ENCODE measurements at places on chromosomes 2 and 18.

DNA sequence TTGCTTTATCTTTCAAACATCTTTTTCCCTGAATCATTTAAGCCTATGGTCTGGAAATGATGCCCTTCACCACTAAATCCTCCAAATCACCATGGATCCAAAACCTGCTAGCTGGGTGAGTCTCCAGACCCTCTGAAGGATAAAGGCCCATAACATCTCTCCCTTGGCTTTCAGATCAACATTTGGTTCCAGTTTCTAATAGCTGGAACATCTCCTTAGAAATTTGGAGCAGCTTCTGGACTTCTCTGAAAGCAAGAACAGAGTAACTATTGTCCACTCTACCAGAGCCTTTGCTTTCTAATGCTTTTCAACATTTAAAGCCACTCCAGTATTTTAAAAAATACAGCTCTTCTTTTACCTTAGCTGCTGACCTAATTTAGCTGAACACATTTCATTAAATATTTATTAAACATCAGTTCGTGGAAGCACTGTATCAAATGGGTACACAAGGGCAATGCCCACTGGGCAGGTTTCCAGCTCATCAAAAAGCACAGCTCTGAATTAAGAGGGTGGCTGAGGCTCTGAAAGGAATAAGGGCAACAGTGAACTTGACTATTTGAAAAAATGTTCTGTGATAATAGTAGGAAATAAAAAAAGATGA, 75.3 kb downstream of the GALNT3 start:
- DNase-seq, result no peak

DNA sequence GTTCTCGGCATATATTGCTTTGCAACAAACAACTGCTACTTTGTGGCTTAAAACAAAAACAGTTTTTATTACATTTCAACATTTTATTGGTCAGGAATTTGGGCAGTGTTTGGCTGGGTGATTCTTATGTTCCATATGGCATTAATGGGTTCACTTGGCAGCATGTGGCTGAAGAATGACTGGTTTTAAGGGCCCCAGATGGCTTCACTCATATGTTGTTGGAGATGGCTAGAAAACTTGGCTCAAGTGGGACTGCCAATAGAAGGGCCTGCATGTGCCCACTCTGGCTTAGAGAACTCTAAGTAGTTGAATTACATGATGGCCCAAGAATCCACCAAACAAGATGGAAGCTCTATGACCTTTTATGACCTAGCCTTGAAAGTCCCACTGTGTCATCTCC, 86.1 kb downstream of the FASTKD2 start:
- no peak for DNase-seq

GRCh38 chr18:76099931-76100457, 395.0 kb downstream of the ZNF516 start:
- no peak for DNase-seq

DNA sequence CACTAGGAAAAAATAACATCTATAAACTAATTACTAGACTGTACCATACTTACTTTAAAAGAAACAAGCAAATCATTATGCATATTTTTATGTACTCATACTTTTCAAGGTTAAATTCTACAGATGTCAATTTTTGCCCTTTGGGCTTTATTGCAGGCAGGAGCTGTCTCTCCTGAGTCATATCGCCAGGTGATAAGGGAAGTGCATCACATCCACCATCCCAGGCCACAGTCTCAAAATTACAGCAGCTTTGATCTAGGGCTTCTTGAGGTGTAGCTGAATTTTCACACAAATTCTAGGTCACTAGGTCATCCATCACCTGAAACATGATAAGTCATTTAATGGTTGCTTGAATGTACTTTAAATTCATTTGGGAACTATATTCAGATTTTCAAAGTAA, 38.4 kb upstream of the FRZB start:
- DNase-seq, result no peak

Measured in stimulated activated CD8-positive, alpha-beta memory T cell treated with anti-CD3 and anti-CD28 coated beads, Interleukin-4, amount 100 ng/mL, for 4 hours (primary cell).